Stimulated activated CD8-positive, alpha-beta memory T cell treated with anti-CD3 and anti-CD28 coated beads, Interleukin-4, amount 100 ng/mL, for 1 hour (primary cell): ENCODE measurements at places on chromosomes 16 and 17.
A peak's percentile ranks its signal among the peaks of the same experiment; 100 is the strongest.

DNA sequence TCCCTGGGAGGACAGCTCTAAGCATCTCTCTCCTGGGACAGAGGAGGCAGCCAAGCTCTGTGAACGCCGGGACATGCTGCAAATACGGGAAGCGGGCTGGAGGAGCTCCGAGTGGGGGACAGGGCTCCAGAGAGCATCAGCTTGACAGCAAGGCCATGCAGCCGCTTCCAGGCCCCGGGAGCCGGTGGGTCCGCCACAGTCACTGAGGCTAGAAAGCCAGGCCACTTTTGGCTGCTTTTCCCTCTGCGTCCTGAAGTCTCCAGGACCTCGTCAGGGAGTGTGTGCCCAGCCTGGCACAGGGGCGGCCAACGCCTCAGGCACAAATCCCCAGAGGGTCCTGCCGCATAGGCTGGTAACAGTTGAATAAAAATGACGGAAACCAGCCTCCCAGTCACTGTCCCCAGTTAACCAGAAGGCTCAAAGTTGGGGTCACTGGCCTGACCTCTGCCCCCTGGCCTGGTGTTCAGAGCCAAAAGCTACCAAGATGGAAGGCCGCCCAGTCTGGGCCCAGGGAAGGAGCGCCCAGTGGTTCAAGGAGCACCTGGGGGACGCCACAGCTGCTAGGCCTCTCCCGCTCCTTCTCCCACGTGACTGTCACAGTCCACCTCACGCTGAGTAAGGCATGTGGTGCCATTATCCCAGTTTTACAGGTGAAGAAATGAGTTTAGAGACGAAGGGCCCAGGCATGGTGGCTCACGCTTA is 3.2 kb upstream of the TRIM65 start:
- DNase-seq, result no peak

DNA sequence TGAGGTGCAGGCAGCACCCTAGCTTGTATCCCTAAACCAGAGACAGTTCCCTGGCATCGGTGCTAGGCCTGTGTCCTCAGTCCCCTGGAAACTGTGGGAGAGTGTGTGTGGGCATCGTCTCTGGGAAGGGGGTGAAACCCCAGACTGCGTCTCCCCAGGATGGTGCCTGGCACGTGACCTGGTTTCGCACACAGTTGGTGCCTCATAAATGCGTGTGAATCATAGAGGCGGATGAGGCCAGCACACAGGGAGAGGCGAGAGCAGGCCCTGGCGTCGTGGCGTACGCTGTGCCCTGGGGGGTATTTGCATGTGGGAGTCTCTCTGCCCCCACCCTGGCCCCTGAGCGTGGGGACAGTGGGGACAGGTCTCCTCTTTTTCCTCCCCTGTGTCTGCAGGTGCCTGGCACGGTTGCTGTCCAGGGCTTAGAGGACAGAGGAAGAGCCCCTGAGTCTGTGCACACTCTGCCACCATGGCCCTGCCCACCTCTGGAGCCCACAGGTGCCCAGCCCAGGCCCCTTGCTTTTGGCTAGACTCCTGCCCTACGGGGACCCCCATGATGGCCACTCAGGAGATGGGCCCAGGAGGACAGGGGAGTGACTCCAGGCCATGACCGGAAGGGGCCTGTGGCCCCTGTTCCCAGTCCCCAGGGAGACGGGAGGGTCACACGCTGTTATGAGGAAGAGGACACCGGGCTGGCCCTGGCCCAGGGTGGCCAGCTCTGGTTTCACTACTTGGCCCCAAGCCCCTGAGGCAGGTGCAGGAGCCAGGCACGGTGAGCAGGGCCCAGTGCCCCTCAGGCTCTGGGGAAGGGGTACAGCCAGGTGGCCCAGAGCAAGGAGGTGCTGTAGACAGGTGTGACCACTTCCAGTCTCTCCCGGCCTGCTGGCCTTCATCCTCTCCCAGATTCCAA is 1.3 kb upstream of the FSCN2 start:
- DNase-seq, result no peak

GRCh38 chr17:11601661-11602060 is 3.4 kb downstream of the DNAH9 start:
- no peak for DNase-seq

GRCh38 chr16:88530858-88531203 is 39.4 kb upstream of the ZC3H18 start:
- no peak for DNase-seq

- DNase-seq, result no peak
Observed at GRCh38 chr16:88970050-88970449, 7.0 kb downstream of the CBFA2T3 start.

DNA sequence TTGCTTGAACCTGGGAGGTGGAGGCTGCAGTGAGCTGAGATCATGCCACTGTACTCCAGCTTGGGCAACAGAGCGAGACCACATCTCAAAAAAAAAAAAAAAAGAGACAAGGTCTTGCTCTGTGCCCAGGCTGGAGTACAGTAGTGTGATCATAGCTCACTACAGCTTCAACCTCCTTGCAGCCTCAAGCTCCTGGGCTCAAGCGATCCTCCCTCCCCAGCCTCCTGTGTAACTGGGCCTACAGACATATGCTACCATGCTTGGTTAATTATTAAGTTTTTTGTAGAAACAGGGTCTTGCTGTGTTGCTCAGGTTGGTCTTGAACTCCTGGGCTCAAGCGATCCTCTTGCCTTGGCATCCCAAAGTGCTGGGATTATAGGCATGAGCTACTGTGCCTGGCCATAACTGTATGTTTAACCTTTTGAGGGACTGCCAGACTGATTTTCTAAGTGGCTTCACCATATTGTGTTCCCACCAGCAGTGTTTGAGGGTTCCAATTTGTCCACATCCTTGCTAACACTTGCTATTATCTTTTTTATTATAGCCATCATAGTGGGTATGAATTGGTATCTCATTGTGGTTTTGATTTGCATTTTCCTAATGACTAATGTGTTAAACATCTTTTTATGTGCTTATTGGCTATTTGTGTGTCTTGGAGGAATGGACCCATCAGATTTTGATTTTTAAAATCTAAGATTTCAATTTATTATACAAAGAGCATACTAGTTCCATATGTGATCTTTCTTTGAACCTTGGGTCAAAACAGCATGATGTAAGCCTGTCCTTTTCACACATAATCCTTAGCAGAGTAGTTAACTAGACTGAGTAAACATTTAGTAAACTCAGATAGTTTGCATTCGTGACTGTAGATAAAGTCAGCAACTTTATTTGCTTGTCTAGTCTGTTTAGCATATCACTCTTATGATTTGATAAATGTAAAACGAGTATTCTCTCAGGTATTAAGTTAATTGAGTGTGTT is 38.1 kb upstream of the KPNB1 start:
- DNase-seq, result no peak

DNA sequence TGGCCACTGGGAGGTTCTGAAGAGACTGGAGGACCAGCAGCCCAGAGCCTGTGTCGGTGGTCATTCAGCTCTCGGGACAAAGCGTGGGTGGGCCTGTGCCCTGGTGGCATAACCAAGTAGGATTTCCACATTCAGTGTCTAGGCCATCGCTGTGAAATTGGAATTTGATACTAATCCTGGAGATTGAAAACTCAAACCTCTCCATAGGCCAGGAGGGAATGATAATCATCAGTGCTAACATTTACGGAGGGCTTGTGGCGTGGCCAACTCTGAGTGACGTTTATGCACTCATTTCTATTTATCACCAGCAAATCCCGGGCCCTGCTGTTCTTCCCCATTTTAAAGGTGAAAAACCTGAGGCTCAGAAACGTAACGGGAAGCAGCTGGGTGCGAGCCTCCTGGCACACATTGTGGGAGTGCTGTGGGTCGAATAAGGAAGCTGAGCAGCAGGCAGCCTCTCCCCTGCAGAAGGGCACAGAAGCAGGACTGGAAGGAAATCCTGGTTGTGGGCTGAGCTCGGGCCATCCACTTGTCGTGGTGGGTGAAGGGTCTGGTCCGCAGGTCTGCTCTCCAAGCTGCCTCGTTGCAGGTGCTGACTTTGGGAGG is 33.1 kb downstream of the RAI1 start:
- no peak for DNase-seq

- no peak for DNase-seq
Observed at GRCh38 chr17:70544317-70544716, 375.0 kb downstream of the KCNJ2 start.

DNA sequence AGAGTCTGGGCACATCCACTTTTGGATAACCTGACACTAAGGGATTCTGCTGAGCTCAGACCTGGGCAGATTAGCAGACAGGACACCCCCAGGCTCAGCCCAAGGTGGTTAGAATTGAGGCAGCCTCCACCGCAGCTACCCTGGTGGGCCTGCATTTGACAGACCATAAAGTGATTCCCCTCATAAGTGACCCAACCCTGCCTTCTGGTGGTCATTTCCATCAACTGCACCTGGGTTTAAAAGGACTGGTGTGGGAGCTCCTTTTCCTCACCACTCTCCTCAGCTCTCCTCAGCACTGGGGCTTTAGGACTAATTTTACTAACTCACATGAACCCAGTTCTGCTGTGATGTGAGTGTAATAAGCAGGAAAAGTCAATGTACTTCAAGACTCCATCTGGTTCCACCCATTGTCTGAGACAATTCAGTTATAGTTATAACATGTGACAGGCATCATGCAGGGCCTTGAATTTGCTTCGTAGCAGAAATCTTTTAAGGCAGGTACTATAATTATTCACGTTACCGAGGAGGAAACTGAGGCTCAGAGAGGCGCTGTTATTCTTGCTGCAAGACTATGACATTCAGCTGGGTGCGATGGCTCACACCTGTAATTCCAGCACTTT is 42.5 kb downstream of the MYH3 start:
- no peak for DNase-seq

DNA sequence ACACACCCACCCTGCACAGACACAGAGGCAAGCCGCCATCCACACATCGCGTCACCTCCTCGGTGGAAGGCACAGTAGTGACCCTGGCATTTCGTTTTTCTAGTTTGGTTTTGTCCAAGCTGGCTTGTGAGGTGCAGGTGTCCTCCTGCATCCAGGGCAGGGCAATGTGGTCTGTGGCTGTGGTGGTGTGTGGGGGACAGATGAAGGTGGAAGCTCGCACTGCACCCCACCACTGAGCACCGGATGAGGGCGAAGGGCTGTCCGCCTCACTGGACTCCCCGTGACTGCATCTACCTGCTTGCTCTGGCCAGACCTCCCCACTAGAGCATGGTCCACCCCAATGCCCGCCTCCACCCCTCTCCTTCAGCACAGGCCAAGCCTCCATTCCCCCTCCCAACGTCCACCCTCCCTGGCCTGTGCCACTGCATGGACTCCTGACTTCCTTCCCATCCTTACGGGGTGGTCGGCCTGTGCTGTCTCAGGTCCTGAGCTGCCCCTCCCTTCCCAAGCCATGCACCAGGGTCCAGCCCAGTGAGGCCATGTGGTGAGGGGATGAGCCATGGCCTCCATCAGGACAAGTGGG is 78.8 kb upstream of the CBX4 start:
- DNase-seq, result no peak

- DNase-seq, result no peak
Observed at GRCh38 chr17:14201021-14201987, 35.4 kb downstream of the CDRT15 start.

DNA sequence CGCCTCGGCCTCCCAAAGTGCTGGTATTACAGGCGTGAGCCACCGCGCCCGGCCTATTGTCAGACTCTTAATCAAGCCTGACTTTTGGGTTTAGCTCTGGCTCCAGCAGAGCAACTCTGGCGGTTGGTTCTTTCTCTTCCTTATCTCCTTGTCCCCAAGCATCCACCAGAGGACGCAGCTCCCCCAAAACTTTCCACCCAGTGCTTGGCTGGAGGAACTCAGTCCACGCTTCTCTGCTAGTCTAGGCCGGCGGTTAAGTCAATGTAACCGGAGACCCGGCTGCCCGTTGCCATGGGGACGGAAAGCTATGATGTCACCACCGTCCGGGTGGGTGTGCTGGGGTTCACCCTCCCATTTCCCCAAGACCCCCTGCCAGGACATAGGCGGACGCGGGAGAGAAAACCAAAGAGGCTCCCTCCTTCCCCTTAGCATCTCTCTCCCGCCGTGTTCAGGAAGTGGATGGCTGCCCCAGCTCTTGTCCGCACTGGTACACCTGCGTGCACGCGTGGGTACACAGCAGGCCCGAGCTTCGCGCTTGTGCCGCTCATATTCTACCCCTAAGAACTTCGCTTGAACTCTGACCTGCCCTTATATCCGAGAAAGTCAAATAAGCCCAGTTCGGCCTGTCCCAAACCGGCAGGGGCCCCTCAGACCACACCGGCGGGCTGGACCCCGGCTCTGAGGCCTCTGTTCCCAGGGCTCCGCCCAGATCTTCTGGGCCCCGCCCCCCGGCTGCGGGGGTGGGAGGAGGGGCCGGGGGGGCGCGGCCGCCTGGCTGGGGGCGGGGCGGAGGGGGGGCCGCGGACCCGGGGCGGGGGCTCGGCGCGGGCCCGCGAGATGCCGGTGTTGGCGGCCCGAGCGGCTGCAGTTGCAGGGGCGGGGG is at the start of gene RND2:
RND2 (plus strand) TSS at position 825 of the 883 bp plus-strand sequence. CDS start 117 bp downstream, outside the sequence.
- peak; percentile 68 for DNase-seq

- DNase-seq, result no peak
Observed at GRCh38 chr17:75346906-75347305, 57.7 kb upstream of the SLC25A19 start.

DNA sequence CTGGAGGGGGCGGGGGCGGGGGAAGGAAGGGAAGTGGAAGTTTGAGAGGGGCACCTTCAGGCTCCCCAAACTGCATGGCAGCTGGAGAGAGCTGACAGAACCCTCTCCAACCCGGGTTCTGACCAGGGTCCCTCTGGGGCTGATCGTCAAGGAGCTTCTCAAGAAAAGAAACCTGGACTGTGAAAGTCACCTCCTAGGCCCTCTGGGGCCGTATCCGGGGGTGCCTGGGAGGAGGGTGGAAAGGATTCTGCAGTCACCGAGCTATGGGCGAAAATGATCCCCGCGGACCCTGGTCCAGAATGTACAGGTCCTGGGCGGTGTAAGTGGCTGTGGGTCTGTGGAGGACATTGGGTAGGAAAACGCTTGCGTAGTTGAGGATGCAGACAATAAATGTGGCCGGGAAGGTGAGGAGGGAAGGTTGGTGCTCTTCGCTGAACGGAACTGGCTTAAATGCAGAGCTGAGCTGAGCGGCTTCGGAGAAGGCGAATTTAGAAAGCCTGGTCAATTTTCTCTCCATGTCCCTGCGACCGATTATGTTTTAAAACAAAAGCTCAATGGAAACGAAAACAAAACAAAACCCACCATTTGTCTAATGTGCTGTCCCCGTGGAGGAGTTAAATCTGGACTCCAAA is 3.6 kb upstream of the LHX1 start:
- no peak for DNase-seq

GRCh38 chr17:37608351-37609169 is 658 bp downstream of the SYNRG start:
- no peak for DNase-seq

DNA sequence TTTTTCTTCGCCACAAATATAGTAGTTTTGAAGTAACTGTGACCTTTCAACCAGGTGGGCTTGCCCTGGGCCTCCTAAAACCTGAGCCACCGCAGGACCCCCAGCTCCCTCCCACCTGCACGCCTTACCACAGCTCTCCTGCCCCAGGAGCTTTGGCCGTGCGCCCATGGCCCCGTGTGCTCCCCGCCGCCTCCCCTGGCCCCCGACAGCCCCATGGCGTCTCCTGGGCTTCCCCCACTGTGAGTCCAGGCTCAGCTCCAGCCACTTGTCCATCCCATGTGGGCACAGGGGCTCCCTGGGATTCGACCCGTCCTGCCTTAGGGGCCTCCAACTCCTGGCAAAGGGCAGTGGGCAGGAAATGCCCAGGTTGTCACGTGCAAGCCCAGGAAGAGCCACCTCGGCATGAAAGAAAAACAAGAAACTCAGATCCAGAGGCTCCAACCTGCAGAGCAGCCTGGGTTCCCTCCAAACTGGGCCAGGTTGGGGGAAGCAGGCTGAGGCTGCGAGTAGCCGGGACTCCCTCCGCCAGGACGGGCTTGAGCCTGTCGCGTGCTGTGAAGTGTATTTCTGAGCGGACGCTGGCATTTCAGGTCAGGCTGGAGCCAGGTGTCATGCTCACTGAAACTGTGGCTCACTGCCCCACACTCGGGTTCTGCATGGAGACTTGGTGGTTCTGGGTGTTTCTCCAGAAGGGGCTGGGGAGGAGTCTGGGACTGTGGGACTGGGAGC is 5.8 kb downstream of the LGALS3BP start:
- DNase-seq, result no peak
